ENCODE measurements at places on chromosomes 6 and 20.

DNA sequence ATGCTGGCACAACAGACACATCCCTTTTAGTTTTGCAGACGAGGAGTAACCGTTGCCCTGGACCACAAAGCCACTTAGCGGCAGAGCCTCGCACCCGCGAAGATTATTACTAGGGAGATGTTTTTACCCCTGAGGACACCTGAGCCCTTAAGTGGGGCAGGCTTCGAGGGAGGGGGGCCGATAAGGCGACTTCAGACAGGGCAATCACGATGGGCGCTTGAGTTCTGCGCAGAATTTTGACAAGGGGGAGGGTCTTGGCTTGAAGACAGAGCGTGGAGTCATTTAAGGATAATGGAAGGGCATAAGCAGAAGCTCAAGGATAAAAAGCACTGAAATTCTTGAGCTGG lies 650 bp upstream of the TTK start:
- DNase-seq = no peak

GRCh38 chr20:63896264-63897105 lies 1.6 kb downstream of the DNAJC5 start:
- DNase-seq = peak; percentile 26

- no peak for DNase-seq
Measured at GRCh38 chr6:45577836-45578504, 200.2 kb upstream of the SUPT3H start.

DNA sequence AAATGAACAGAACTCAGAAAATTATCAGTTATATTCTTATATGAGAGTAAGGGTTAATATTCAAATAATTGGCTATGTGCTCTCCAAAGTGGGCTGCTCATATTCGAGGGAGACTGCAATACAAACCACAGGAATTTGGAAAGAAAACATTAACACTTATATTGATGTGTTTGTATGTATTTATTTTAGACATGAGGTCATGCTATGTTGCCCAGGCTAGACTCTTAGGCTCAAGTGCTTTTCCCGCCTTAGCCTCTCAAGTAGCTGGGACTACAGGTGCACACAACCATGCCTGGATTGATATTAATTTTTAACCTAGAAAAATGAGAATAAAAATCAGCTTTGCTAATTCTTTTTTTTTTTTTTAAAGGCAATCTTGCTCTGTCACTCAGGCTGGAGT lies 35.0 kb downstream of the BTBD9 start:
- no peak for DNase-seq

DNA sequence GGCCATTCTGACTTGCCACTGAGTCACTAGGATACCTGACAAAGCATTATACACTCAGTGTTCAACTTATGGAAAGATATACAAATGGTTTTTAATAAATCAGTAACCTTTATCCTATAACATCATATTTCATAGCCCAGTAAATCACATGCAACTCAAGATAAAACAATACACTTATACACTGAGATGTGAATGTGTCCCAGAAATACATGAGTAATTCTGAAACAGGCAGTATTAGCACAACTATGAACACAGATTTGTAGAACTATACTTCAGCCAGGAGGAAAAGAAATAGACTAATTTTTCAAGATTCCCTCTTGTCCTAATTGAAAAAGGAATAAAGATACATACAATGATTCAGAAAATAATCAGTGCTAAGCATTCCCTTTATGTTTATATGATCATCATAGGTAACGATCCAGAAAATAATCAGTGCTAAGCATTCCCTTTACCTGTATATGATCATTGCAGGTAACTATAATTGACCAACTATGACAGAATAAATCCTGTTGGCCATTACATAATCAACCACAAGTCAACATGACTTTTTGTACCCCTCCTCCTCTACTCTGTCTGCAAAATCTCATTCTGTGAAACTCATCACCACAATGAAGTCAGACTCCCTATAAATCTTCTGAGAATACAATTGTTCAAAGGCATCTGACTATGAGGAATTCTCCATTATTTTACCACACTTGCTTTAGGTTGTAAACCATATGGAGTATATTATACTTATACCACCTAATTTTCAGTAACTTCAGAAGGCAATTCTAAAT lies 30.3 kb downstream of the HACE1 start:
- no peak for DNase-seq

DNA sequence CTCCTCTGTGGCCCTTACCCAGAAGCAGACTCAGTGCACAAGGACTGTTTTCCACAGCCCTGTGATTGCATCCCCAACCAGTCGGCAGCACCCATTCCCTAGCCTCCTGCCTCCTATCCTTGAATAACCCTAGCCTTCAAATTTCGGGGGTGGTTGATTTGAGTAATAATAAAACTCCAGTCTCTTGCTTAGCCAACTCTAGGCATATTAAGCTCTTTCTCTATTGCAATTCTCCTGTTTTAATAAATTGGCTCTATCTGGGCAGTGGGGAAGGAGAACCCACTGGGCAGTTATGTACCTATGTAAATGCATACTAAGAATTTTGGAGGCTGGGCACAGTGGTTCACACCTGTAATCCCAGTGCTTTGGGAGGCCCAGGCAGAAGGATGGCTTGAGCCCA lies 70.6 kb upstream of the ZMYND8 start:
- no peak for DNase-seq

GRCh38 chr6:11428895-11429294 lies 108.7 kb upstream of the TMEM170B start:
- no peak for DNase-seq

Measured in NCI-H748 treated with DMSO at 0.1 percent for 48 hours (cell line).